ENCODE measurements at places on chromosomes 3 and 15. TPM values are rescaled to one million over a fixed set of nuclear protein-coding genes. Genes with fewer than 3 reads are reported as not detected.

Gene GOLGA8F
- total RNA-seq, result not detected

Gene C2CD4A
- 1.3 TPM for total RNA-seq

Gene ZNF662
- 0.81 TPM for total RNA-seq

Gene PLSCR5
- total RNA-seq, result not detected

Gene PPP2R3A
- 7.1 TPM for total RNA-seq

Gene DTWD1
- 7.8 TPM for total RNA-seq

Gene SEMA5B
- total RNA-seq, result under 0.01 TPM
